ENCODE measurements at places on chromosomes 13 and 19.
A peak's percentile ranks its signal among the peaks of the same experiment; 100 is the strongest.

- no peak for DNase-seq
Observed at GRCh38 chr13:31913459-31913858, 118.1 kb upstream of the FRY start.

- DNase-seq, result no peak
Observed at GRCh38 chr19:6576869-6577475, 14.0 kb downstream of the CD70 start.

DNA sequence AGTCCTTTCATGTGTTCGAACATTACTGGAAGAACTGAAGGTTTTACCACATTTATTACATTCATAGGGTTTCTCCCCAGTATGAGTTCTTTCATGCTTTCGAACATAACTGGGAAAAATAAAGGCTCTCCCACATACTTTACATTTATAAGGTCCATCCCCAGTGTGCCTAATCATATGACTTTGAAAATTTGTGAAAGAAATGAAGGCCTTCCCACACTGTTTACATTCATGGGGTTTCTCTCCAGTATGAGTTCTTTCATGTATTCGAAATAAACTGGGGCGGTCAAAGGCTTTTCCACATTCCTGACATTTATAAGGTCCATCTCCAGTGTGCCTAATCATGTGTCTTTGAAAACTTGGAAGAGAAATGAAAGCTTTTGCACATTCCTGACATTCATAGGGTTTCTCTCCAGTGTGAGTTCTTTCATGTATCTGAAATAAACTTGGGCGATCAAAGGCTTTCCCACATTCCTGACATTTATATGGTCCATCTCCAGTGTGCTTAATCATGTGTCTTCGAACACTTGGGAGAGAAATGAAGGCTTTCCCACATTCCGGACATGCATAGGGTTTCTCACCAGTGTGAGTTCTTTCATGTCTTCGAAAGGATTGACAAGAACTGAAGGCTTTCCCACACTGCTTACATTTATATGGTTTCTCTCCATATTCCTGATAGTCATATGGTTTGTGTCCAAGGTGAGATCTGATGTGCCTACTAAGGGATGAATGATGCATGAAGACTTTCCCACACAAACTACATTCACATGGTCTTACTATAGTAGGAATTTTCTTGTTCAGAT is 24.0 kb downstream of the ZNF564 start:
- DNase-seq, result no peak

DNA sequence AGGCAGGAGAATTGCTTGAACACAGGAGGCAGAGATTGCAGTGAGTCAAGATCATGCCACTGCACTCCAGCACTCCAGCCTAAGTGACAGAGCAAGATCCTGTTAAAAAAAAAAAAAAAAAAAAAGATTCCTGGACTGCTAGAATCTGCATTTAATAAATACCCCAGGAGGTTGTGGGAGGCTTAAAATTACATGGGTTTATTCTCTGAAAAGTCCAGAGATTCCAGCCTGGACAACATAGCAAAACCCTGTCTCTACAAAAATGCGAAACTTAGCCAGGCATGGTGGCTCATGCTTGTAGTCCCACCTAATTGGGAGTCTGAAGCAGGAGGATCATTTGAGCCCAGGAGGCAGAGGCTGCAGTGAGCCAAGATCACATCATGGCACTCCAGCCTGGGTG is 9.5 kb upstream of the SLC1A5 start:
- DNase-seq, result no peak

DNA sequence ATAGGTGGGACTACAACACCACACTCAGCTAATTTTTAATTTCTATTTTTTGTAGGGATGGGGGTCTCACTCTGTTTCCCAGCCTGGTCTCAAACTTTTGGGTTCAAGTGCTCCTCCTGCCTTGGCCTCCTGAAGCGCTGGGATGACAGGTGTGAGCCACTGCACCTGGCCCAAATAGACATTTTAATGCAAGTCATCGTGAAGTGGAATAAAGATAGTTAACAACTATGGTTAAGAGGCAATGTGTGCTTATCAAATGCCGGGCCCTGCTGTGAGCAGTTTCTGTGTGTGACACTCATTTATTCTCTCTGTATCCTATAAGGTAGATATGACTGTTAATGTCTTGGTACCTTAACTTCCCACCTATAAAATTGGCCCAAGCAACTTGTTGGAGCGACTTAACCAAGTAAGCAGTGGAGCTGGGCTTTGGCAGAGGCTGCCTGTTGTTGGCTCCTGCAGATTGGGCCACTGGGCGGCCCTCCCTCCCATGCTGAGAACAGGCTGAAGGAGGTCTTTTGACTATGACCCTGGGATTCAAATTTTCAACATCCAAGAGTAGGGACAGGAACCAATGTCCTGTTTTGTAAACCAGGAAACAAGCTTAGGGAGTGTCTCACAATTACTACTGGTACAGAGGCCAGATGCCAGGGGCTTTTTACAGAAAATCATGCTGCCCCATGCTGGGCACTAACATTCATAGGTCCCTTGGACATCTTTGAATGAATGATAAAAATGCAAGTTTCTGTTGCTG is 450.7 kb downstream of the TSHZ3 start:
- no peak for DNase-seq

DNA sequence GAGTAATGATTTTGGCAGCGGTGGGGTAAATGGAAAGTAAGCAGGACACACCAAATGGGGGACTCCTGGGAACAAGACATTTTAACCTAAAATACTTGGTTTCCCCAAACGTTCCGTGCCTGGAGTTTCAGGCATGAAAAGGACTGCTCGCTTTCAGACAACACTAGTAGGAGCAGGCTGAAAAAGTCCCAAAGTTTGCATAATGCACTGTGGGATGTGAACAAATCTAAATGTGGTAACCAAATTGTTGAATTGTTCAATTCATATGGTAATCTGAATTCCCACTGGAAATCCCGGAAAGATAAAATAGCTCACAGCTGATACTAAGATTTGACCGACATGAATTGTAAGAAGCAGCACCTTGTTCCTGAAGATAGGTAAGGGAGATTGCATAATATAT is 467.2 kb upstream of the ARGLU1 start:
- DNase-seq, result no peak

DNA sequence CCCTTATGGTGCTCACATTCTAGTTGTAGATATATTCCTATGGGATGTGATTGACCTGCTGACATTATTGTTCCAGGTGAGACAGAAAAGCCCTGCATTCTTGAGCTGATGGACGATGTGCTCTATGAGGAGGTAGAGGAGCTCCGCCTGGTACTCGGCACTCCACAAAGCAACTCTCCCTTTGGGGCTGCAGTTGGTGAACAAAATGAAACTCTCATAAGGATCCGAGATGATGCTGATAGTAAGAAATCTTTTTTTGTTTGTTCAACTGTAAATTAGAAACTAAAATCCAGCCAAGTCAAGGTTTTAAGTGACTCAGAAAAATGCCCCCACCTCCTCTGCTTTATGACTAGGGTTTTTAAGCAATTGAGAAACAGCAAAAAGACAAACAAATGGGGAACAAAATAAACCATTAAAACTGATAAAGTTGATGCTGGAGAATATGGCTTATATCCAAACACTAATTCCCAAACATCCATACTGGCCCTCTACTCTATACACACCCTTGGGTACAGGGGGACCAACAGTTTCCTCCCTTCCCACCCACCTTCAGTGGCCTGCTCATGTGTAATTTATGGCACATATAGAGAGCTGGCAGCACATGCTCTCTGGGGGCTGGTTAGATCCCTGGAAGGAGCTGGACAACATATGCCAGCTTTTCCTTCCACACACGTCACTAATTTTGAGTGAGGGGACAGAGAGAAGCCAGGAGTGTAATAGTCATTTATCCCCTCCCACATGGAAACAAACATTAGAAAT is 139.6 kb downstream of the STOML3 start:
- no peak for DNase-seq

- DNase-seq, result no peak
Observed at GRCh38 chr13:106083620-106084350, 451.7 kb downstream of the EFNB2 start.

DNA sequence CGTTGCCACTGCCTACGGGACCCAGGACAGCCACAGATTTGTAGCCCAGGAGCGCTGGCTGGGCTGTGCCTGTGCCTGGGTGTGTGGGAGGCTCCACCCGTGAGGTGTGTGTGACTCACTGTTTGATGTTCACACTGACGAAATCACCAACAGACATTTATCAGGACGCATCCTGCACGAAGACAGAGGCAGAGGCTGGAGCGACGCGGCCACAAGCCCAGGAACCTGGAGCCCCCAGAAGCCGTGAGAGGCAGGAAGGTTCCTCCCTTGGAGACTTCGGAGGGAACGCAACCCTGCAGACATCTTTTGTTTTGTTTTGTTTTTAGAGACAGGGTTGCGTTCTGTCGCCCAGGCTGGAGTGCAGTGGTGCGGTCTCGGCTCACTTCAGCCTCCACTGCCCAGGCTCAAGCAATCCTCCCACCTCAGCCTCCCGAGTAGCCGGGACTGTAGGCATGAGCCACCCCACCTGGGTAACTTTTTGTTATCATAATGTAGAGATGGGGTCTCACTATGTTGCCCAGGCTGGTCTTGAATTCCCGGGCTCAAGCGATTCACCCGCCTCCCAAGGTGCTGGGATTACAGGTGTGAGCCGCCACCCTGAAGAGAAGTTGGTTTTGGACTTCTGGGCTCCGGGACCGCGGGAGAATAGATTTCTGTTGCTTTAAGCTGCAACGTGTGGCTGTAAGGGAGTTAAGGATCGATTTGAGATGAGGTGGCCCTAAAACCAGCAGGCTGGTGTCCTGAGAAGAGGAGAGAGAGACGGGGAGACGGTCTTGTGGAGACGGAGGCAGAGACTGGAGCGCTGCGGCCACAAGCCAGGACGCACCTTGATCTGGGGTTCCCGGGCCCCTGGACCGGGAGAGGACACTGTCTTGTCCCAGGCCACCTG is 24.9 kb upstream of the WDR18 start:
- peak; percentile 53 for DNase-seq

DNA sequence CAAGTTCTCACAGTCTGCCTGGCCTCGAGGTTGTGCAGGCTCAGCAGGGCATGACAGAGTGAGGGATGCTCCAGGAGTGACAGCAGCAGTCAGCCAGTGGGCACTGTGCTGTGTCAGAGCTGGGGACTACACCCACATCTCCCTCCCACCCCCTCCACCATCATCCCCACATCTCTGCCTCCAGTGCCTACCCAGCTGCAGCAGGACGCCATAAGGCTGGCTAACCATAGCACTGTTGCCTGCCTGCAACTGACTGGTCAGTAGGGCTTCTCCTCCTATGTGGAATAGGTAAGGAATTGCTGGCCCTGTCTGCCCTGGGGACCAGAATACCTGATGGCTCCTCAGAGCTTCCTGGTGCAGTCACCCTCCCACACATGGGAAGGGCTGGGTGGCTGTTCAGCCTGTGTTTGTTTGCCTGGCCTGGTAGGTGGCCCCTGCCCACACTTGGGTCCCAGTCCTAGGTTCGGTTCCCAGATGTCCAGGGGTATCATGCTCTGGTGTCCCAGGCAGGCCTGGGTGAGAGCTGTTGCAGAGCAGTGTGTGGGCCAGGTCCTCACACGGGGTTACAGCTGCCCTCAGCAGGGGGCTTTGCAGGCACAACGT is 15.7 kb downstream of the GPI start:
- DNase-seq, result no peak

- DNase-seq, result no peak
Observed at GRCh38 chr19:10719466-10719961, 1.6 kb downstream of the DNM2 start.

DNA sequence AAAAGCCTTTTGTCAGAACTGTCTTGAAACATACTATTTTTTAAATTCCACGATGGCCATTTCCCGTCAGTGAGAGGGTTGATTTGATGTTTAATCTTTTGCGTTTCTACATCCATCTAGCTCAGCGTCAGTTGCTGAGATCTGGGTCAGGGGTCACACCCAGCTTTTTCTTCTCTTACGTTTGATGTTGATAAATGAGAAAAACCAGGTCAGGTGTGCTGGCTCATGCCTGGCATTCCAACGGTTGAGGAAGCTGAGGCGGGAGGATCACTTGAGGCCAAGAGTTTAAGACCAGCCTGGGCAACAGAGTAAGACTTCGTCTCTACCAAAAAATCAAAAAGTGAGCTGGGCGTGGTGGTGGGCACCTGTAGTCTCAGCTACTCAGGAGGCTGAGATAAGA is 168.9 kb downstream of the PTPRS start:
- DNase-seq, result no peak

DNA sequence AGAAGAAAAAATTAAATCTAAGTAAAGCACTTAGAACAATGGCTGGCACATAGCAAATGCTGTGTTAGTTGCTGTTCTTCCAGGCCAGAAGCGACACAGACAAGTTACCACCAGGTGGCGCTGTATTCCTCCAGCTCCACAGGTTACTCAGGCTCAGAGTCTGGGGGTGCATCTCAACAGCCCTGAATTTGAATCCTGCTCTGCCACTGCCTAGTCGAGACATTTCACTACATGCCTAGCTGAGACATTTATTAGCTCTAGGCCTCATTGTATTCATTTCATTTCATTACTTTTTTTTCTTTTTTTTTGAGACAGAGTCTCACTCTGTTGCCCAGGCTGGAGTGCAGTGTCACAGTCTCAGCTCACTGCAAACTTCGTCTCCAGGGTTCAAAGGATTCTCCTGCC is 16.4 kb upstream of the CYP2B6 start:
- peak; percentile 68 for DNase-seq

- no peak for DNase-seq
Observed at GRCh38 chr19:31296741-31297390, 52.4 kb downstream of the TSHZ3 start.

GRCh38 chr19:35963514-35963913 is 27.3 kb downstream of the LRFN3 start:
- no peak for DNase-seq

DNA sequence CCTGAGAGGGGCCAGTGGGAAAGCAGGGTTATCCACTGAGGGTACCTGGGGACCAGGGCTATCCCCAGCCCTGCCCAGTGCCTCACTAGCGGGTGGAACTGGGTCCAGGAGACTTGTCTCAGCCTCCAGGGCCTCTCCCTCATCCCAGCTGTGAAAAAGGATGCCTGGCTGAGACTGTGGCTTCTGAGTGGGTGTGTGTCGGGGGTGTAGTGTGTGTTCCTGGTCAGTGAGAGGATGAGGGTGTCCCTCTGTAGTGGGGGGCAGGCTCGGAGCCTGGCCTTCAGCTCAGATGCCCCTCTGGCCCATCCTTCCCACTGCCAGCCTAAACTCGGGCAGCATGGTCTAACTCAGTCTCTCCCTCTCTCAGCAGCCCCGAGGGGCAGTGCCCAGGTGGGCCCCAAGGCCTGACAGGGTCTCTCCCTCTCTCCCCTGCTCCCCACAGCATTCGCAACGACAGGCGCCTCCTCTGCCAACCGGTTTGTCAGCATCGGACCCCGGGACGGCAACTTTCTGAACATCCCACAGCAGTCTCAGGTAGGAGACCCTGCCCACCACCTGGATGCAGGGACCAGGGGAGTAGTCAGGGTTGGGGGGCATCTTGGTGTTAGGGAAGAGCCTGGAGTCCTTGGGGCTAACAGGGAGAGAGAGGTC is 12.7 kb downstream of the LYL1 start:
- DNase-seq, result no peak

DNA sequence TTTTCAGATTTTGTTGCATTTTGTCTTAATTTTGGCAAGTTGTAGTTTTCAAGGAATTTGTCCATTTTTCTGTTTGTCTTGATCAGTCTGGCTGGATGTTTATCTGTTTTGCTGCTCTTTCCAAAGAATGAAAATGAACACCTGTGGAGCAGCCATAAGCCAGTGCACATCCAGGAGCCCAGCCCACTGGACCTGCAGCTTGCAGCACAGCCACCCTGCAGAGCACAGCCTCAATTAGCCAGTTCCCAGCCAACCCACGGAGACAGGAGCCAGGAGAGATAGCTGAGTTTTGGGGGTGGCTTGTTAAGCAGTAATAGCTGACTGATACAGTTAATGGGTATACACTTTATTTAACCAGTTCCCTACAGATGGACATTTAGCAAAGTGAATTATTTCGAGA is 38.0 kb upstream of the URI1 start:
- DNase-seq, result no peak

- no peak for DNase-seq
Observed at GRCh38 chr13:50078895-50079654, 63.8 kb downstream of the KCNRG start.

GRCh38 chr19:51006406-51006805 is 5.0 kb upstream of the KLK8 start:
- DNase-seq, result no peak
